ENCODE measurements at places on chromosomes 3 and 15.

DNA sequence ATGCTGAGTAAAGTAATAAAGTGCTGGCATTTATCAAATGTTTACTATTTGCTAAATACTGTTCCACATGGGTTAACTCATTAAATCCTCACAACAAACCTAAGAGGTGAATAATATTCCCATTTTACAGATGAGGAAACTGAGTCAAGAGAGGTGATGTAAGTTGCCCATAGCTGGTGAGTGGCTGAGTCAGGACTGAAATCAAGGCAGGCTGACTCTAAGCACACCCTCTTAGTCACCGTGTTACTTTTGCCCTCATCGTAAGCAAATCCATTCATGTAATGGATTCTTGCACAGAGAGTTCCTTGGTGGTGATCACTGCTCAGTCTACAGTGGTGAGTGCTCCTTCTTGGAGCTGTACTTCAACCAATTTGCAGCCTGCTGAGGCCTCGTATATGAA is 28.9 kb upstream of the PTX3 start:
- no peak for DNase-seq

GRCh38 chr3:10964537-10965167 is 27.9 kb upstream of the SLC6A1 start:
- DNase-seq: no peak

- DNase-seq: no peak
Measured at GRCh38 chr3:173891272-173892100, 493.9 kb downstream of the NLGN1 start.

GRCh38 chr15:74220475-74221248 is 15.5 kb upstream of the CCDC33 start:
- no peak for DNase-seq

DNA sequence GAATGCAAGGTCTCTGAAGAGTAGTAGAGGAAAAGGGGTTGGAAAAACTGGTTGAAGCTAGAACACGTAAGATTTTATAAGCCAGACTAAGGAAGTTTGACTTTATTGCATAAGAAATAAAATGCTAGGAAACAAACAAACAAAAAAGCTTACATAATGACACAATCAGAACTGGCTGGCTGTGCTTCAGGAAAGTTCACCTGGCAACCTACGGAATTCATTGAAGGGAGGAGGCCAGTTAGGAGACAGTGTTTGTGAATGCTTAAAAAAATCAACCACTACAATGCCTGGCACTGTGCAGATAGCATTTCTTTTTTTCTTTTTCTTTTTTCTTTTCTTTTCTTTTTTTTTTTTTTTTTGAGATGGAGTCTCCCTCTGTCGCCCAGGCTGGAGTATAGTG is 1.9 kb upstream of the ICE2 start:
- no peak for DNase-seq

- no peak for DNase-seq
Measured at GRCh38 chr3:43526956-43527355, 94.9 kb downstream of the ANO10 start.

DNA sequence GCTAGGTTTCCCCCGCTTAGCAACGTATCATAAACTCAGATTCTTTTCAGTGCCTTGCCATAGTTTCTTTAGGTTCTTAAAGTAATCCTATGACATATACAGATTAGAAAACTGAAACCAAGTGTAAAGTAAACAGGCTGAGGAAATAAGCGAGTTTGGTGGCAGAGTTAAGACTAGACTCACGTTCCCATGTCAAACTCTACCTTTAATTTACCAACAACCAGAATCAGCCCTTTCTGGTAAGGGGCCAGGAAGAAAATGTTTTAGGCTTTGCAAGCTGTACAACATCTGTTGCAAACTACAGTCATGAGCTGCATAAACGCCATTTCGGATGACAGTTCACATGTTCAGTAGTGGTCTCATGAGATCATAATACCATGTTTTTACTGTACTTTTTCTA is 128.0 kb upstream of the PRICKLE2 start:
- no peak for DNase-seq

- no peak for DNase-seq
Measured at GRCh38 chr3:14430053-14430452, 27.6 kb downstream of the SLC6A6 start.

DNA sequence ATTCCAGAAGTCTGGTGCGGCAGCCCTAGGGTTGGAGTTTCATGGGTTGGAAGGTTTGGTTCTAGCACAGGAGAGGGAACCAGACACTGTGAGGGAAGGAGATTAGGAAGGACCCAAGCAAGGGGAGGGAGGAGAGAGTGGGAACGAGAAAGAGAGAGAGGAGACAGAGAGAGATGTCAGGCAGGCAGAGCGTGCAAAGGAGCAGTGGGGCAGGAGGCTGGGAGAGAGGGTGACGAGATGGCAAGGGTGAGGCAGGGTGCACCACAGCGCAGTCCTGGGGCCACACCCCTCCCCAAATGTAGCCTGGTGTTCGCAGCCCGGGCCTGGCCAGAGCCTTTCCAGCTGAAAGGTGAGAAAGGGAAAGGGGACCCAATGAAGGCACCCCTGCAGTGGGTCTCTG is 162.9 kb upstream of the TLE3 start:
- no peak for DNase-seq

- DNase-seq: no peak
Measured at GRCh38 chr15:78417754-78418630, 20.0 kb upstream of the IREB2 start.

GRCh38 chr3:63980830-63981498 is 42.3 kb downstream of the PSMD6 start:
- DNase-seq: no peak

- no peak for DNase-seq
Measured at GRCh38 chr3:100209948-100210771, 50.6 kb upstream of the TBC1D23 start.

DNA sequence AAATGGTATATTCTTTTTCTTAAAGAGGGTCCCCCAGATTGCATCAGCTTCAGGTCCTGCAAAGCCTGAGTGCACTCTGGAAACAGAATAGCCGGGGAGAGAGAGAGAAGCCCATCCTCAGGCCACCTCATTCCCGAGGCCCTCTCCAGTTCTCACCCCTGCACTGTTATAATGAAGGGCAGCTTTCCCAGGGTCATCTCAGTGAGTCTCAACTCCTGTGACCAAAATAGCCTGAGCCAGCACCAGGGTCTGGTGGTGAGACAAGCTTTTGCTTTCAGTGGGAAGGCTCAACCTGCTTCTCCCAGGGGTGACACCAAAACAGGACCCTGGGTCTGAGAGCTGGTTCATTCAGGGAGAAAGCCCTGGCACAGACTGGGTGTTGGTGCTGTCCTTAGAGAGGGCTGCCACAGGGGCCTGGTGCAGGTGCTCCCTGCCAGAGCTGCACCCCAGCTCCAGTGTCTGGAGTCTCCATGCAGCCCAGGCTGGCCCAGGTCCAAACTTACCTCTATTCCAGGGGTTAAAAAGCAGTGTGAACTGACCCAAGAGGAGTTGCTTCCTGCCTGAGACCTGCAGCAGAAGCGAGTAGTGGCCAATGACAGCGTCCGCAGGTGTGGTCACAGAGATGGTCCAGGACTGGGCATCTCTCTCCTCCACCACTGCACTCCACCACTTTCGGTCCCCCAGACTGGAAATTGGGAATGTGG is 6.1 kb downstream of the EPB42 start:
- DNase-seq: no peak

- no peak for DNase-seq
Measured at GRCh38 chr3:154161806-154162205, 40.6 kb downstream of the ARHGEF26 start.

GRCh38 chr3:104696470-104696869 is 670.2 kb upstream of the ALCAM start:
- DNase-seq: no peak

Data from stimulated activated CD4-positive, alpha-beta T cell treated with anti-CD3 and anti-CD28 coated beads, Interleukin-1b, Interleukin-23, amount 100 ng/mL, for 1 hour (primary cell).